ENCODE measurements at places on chromosomes 3 and 15.

DNA sequence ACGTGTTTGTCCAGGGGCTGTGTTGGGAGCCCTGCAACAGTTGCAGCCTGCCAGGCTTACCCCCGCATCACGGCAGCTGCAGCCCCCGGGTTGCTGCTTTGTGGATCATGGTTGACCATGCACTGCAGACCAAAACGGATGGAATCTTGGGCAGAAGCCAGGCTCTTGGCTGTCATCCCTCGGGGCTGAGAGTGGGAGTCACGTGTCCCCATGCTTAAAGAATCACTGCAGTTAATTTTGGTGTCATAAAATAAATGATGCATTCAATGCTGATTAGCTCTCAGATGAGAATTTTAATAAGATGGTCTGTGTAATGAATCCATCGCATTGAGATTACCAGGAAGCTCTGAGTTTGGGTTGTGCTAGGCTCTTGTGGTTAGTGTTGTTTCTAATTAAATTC lies 115.6 kb downstream of the CHDH start:
- no peak for DNase-seq

- no peak for DNase-seq
Measured at GRCh38 chr3:52939600-52939999, 42.3 kb upstream of the STIMATE start.

GRCh38 chr3:135792174-135792573 lies 173.4 kb upstream of the PPP2R3A start:
- DNase-seq = peak; percentile 3

DNA sequence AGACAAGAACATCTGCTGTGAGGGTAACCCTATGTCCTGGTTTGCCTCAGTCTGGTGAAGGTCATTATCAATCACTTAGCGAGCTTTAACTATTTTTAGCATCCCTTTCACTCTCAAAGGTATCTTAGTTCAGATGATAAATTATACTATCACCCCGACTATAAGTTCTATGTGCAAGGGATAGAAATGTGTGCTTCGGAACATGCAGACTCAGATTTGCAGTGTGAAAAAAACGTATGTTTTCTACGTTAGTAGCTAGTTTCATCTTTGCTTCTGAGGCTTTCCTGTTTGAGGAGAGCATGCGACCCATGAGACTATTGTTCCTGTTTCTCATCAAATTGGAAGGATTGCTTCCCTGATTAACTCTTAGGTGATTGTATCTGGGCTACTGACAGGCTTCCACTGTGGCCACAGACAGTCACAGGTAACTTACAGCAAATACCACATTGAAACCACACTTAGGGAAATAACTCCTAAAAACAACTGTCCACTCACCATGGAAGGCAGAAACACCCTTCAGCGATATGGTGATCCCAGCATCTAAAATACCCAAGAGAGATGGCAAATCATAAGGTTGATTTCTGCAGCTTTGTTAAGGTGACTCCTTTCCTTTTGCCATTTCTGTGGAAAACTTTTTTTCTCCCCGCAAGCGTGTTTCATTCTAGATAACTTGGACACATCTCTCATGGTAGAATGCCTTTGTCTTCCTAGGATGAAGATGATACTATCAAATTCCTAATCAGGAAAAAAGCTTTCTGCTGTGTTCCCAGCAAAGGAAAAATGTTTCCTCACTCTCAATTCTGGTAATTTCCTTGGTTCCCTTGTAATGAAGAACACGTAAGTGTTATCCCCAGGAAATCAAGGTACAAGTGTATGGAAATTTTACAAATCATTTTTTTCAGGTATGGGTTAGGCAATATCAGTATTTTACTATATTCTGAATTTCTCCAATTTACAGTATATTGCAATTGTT lies 5.2 kb downstream of the GCSAM start:
- DNase-seq = no peak

GRCh38 chr3:58562498-58562897 lies 14.7 kb downstream of the FAM107A start:
- DNase-seq = no peak
